Caudate nucleus (tissue), 63 donors: ENCODE measurements at places on chromosomes 1 and 21.

DNA sequence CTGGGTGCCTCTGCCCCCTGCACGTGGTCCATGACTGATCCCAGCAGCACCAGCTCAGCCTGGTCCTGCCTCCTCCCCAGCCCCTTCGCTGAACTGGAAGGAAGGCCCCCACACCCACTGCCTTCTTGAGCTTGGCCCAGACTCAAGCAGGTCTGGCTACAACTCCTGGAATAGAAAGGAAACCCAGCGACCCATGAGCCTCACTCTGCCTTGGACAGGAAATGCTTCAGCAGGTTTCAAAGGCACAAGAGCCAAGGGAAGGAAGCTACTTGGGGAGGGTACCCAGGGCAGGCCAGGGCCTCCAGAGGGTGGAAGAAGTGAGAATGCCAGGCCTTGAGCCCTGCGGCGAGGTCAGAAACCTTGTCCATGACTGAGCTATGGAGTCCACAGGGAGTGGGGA, 35.9 kb upstream of the RD3 start:
- DNase-seq: no peak

DNA sequence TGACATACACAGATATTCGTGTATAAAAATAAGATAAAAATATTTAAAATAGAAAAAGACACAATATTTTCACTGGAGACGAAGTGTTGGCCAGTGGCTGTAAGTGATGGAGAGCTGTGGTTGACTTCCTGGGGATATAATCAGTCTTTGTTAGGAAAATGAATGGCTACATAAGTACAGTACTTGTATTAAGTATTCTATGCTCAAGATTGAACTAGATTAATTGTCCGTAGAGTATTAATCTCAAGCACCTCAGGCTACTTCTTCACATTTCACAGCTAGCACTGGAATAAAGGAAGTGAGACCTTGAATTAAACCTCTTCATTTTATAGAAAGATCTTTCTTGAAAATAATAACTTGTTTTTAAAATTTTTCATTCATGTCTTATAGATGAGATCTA, 39.0 kb upstream of the RGS5 start:
- no peak for DNase-seq

- no peak for DNase-seq
These were observed 2028.7 kb downstream of the NCAM2 start for GRCh38 chr21:23026878-23027277.

DNA sequence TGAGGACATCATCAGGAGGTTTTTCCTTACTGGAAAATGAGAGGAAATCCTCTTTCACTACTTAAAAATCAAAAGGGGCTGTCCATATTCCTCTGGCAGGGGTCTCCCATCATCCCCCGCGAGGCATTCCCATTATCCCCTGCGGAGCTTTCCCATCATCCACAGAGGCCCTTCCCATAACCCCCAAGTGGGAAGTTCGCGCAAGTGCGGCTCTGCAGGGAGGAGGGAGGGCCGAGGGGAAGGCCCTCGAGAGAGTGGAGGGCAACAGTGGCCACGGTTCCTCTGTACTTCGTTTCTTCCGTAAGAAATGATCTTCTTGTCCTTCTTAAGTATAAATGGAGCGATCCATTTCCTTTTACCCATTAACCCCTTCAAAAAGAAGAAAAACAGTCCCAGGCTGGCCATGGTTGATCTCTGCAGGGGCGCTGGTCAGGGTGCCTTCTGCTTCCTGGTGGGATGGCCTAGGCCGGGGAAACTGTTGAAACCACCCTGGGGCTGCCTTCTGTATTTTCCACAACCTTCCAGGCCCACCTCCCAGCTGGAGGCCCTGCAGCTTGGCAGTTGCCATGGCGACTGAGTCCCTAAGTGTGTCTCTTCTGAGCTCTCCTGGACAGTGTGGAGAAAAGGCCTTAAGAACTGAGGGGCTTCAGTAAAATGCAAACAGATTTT, 3.6 kb upstream of the RSPH1 start:
- DNase-seq: no peak
